ENCODE measurements at places on chromosomes 7 and 10.

DNA sequence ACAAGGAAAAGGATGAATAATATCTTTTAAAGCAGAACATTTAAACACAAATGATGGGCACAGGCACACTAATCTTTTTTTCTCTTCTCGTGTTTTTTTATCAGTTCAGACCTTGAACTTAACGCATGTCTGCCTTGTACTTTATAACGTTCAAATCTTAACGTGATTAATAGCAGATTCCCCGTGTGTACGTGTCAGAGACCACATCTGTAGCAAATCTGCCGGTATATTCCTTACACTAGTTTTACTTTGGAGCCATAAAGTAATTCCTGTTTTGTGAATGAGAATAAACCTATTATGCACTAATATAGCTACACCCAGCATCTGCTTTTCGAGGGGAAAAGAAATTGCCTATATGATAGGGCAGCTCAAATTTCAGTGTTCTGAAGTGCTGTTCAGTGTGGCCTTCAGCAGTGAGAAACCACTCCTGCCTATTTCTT, 166.0 kb upstream of the TCF7L2 start:
- DNase-seq = no peak

DNA sequence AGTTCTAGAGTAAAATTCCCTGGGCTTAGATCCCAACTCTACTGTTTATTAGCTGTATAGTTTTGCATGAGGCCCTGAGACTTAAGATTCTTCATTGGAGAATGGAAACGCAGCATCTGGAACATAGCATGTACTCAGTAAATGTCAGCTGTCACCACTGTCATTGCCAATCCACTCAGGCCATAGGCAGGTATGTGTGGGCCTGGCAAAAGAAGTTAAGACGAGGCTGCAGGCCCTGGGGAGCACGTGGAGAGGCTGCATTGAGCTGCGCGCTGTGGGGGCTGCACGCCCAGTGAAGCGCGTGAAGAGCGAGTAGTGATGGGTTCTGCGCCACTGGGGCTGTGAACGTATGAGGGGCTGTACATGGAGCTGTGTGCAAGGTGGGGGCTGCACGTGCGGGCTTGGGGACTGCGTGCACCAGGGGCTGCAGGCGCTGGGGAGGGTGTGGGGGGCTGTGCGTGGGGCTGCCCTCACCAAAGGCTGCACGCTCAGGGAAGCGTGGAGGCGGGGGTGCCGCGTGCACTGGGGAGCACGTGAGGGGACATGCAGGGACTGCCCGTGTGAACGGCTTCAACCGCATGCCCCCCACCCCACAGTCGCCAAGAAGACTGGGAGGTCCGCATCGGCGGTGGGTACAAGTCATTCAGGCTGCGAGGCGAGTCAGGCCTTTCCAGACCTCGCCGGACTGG, 85.5 kb downstream of the PRR15 start:
- DNase-seq = no peak

GRCh38 chr7:101815826-101816594, 1.4 kb upstream of the CUX1 start:
- peak; percentile 46 for DNase-seq

- DNase-seq = no peak
These were observed 58.4 kb upstream of the PCGF5 start for GRCh38 chr10:91162050-91162494.

DNA sequence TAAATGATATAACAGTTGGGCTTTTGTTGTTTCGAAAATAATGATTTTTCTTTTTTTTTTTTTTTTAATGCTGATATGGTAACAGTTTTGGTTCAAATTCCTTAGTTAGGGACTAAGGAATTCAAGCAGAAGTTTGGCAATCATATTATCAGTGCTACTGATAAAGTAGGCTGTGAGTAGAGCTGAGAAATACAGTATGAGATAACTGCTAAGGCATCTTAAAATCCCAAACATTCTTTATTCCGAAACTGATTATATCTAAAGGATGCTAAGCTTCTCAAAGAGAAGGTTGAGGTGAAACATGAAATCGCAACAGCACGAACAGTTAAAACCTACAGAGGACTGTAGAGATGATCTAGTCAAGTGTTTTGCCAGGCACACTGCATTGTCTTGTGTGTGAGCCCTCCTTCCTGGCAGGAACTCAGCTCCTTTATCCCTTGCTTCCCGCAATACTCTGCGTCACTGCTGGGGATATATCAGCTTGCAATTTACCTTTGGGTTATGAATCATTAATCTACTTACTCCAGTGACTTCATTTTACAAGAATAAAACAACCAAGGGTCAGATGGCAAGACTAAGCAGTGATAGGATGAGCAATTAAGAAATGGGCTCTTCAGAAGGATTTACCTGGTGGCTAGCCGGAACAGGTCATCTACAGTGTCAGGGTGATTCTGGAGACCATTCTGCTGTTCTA, 36.7 kb downstream of the IRF5 start:
- DNase-seq = no peak

DNA sequence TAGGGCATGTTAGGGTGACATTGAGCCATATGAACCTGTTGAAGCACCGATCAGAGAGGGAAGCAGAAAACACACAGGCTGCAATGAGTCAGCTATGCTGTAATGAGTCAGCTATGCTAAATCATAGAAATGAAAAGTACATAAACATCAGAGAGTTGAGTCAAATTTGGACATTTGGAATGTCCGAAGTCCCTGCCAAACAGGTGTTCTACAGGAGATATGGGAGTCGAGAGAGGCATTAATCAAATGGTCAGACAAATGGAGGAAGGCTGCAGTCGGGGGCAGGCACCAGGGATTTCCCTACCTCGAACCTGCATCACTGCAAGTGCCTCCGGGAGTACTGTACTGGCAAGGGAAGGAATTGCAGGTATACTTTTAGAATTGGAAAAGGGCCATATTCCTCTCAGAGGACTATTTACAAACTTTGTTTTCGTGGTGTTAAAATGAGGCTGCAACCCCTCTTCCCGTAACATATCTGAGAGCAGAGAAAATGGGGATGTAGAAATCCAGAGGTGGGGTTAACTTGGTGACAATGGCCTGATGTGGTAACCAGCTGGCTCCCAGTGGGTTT, 8.8 kb upstream of the ZC3HAV1 start:
- no peak for DNase-seq

GRCh38 chr7:11341285-11341944, 367.7 kb downstream of the PHF14 start:
- no peak for DNase-seq

DNA sequence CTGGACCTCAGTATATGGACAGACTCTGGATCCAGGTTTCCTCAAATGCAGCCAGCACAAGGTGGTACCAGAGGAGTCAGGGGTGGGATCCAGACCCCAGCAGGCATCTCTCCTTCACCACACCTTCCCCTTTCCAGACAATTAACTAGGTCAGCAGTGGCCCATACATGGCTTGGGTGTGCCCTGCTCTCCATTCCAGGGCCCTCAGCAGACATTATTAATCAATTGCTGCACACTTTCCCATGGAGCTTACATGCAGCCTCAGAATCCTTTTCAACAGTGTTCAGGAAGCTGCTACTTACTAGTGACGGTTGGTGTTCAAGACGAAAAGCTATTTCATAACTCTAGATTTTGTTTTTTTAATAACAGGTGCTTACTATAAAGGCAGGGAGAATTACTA, 6.0 kb downstream of the COL13A1 start:
- DNase-seq = no peak

- no peak for DNase-seq
These were observed 3.7 kb downstream of the FGF8 start for GRCh38 chr10:101772017-101772894.

GRCh38 chr7:105678811-105679495, 97.7 kb upstream of the EFCAB10 start:
- DNase-seq = no peak

DNA sequence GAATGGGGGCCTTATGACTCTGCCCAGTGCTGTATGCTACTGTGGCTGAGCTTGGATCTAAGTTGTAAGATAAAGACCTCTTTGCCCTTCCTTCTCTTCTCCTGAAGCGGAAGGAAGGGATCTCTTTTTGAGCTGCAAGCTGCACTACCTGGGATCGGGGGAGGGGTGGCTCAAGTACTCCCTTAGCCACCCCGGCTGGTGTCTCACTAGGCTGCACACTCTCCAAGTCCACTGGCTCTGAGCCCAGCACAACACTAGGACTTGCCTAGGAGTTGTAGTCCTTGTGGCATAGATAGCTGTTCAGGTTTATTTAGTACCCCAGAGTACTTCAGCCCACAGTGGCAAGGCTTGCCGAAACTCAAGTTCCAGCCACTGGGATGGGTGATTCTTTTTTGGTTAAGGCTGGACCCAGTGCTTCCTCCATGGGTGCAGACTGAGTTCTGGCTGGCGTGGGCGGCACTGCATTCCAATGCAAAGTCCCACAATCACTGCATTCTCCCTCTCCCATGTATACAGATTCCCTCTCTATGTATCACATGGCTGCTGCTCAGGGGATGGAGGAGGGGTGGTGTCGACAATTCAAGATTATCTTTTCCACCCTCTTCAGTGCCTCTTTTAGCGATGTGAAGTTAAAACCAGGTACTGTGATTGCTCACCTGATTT, 76.2 kb upstream of the SLC25A13 start:
- DNase-seq = no peak

DNA sequence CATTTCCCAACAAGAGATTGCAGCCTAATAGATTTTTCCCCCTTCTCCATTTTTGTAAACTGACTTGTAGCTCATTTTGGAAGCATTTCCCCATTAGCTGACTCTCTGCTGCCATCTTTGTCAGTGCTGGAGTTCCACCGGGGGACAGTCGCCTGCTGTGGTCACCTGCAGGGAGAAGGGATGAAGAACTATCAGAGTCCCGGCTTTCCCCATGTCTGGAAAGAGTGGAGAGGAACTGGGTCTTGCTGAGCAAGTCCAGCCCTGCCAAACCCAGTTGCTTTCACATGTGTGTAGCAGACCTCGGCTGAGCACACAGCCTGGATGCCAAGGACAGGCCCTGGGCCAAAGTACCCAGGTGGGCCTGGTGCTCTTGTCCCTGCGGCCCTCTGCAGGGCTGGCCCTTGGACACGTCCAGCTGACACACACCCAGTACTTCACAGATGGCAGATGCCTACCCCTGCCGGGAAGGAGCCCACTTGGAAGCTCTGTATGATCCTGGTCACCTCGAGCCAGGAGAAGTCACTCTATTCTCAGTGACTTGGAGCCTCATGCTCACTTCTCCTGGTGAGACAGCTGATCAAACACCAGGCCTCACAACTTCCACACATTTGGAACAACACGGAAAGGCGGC, 157.3 kb upstream of the NPVF start:
- no peak for DNase-seq

- no peak for DNase-seq
These were observed 76.5 kb upstream of the DDC start for GRCh38 chr7:50641442-50642405.

DNA sequence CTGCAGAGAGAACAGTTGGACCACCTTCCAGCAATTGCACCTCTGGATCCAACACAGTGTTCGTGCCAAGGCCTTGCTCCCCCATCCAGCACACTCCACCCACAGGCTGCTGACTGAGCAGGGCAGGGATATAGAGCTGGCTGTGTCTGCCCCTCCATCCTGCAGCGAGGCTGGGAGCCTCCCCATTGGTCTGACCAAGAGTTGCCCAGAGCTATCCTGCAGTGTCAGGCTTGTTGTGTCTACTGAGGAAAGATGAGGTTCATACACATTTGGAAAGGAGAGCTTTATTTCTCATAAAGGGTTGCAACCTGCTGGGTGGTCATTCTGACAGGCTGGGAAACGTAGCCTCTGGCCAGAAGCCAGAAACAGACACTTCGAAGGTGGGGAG, 27.1 kb downstream of the PRF1 start:
- no peak for DNase-seq

DNA sequence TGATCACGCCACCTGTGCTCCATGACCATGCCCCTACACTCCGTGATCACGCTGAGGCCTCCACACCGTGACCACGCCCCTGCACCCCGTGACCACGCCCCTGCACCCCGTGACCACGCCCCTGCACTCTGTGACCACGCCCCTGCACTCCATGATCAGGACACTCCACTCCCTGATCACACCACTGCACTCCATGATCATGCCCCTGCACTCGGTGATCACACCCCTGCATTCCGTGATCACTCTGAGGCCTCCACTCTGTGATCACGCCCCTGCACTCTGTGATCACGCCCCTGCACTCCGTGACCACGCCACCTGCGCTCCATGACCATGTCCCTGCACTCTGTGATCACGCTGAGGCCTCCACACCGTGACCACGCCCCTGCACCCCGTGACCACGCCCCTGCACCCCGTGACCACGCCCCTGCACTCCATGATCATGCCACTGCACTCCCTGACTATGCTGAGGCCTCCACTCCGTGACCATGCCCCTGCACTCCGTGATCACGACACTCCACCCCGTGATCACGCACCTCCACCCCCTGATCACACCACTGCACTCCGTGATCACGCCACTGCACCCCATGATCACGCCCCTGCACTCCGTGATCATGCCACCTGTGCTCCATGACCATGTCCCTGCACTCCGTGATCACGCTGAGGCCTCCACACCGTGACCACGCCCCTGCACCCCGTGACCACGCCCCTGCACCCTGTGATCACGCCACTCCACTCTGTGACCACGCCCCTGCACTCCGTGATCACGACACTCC, 27.7 kb downstream of the STK32C start:
- DNase-seq = no peak

DNA sequence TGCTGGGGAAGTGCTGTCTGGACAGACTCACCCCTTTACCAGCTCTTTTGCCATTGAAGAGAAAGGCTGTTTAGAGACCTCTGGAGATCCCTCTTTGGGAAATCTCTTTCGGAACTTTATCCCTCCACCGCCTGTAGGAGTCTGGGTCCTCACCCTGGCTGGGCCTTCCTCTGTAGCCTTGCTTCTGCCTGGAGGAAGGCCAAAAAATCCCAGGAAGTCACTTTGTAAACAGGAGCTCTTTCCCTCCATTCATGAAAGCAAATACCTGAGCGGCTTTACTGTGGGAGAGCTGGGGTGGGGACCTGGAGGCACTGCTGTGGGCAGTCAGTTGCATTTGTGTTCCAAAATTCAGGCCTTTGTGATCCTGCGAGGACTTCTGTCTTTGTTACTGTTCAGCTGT, 126.2 kb downstream of the KLF6 start:
- DNase-seq = no peak

GRCh38 chr7:125644109-125644508, 714.5 kb upstream of the POT1 start:
- no peak for DNase-seq

DNA sequence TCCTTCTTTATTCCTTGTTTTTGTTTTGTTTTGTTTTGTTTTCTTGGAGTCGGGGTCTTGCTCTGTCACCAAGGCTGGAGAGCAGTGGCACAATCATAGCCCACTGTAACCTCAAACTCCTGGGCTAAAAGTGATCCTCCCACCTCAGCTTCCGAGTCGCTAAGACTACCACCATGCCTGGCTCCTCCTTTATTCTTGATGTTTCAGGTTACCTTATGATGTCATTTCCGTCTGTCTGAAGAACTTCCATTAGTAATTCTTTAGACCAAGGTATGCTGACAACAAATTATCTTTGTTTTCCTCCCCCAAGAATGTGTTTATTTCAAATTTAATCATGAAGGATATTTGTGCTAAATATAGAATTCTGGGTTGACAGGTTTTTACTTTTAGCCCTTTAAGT, 18.1 kb upstream of the ATAD1 start:
- no peak for DNase-seq

DNA sequence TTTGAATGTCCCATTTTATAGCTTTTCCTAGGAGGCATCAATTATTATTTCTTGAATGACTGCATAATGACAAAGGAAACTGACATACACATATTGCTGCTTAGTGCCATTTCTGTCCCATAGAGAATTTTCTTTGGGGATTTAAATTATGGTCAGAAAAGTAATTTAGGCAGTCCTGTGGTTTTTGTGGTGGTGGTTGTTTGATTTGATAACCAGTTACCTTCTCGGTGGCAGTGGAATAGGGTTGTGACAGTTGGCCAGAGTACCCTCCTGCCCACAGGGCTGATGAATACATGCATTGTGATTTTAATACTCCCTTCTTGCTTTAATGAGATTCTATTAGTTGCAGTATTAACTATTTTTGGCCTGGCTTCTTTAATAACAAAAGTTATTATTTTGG, 6.6 kb upstream of the SGCE start:
- DNase-seq = no peak
